PC-3 (cell line): ENCODE measurements at places on chromosomes 11 and 22. TPM values are rescaled to one million over a fixed set of nuclear protein-coding genes. Genes with fewer than 3 reads are reported as not detected.

DNA sequence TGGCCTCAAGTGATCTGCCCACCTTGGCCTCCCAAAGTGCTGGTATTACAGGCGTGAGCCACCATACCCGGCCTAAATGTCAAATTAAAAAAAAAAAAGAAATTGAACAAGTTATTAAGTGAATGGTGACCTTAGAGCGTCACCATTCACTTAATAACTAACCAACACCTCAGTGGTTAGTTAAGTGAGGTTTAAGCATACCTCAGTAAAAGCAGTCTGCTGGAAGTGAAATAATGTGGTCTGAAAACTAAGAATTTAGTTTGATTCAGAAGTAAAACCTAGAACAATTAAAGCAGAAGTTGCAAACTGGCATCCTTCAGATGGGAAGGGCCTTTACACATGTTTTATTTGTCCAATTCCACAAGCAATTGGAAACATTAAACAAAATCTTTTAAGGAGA, 71.5 kb downstream of the FCHSD2 start:
- H3K27ac ChIP-seq, result no peak overlapping the region
- H3K4me3 ChIP-seq, result no peak overlapping the region
- H3K36me3 ChIP-seq, result no peaks in the 10 kb centered on the region

GRCh38 chr11:26477396-26477795, 94.7 kb downstream of the MUC15 start:
- no peak for DNase-seq
- H3K27me3 ChIP-seq, result no peaks in the 10 kb centered on the region
- H3K36me3 ChIP-seq, result no peaks in the 10 kb centered on the region
- no peak overlapping the region for H3K4me3 ChIP-seq
- no peak overlapping the region for H3K27ac ChIP-seq
- no peaks in the 10 kb centered on the region for H3K4me1 ChIP-seq

GRCh38 chr22:31578171-31578570, 81.8 kb downstream of the SFI1 start:
- H3K4me1 ChIP-seq, result no peaks in the 10 kb centered on the region
- no peak overlapping the region for H3K4me3 ChIP-seq
- no peak for DNase-seq
- no peak overlapping the region for H3K27ac ChIP-seq

GRCh38 chr11:17686231-17686980, 33.0 kb upstream of the MYOD1 start:
- no peak for DNase-seq
- peaks cover 30% of the 10 kb centered on the region for H3K27me3 ChIP-seq
- no peaks in the 10 kb centered on the region for H3K36me3 ChIP-seq
- no peak overlapping the region for H3K27ac ChIP-seq
- no peak overlapping the region for H3K4me3 ChIP-seq
- H3K4me1 ChIP-seq, result peaks cover 13% of the 10 kb centered on the region

Gene UVRAG
- 13.0 and 14.9 TPM in 2 replicates for total RNA-seq

DNA sequence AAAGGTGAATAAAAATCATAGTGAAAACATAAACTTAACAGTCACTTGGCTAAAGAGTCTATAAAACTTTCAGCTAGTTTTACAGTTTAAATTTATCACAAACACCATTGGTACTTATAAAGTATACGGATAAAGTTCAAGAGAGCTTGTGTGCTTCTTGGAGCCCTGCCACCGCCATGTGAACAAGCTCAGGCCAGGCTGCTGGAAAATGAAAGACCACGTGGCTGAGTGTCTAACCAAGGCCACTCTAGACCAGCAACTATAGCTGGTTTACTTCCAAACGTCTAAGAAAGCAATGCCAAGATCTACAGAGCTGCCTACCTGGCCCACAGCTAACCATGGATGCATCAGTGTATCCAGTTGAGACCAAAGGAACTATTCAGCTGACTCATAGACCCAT, 66.3 kb upstream of the API5 start:
- no peaks in the 10 kb centered on the region; the same call in 1 of the 2 replicates for H3K27me3 ChIP-seq
- no peaks in the 10 kb centered on the region for H3K4me1 ChIP-seq
- H3K36me3 ChIP-seq, result no peaks in the 10 kb centered on the region
- no peak overlapping the region for H3K27ac ChIP-seq
- H3K4me3 ChIP-seq, result no peak overlapping the region

Gene ADORA2A
- total RNA-seq, result 0.92 and 1.7 TPM in 2 replicates

Gene TNNI2
- total RNA-seq, result 0.55 TPM in 1 of 2 replicates, not detected in the other

GRCh38 chr11:132943357-132943705, 589.0 kb downstream of the OPCML start:
- no peaks in the 10 kb centered on the region for H3K36me3 ChIP-seq
- H3K4me3 ChIP-seq, result no peak overlapping the region
- no peaks in the 10 kb centered on the region for H3K27me3 ChIP-seq

DNA sequence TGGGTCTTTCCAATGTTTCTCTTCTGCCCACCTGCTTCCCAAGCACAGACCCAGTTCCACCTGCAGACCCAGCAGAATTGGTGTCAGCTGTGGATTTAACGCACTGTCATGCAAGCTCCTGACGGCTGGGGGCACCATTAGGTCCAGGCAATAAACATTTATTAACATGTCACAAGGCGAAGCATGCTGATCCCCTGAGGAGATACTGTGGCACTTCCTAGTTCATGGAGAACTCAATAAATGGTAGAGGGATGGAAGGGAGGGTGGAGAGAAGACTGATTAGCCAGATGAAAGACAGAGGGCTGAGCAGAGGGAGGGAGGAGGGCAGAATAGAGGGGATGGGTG, 68.3 kb upstream of the TSPAN18 start:
- no peak overlapping the region for H3K27ac ChIP-seq
- H3K4me3 ChIP-seq, result no peak overlapping the region
- peak; percentile 25 for DNase-seq
- H3K27me3 ChIP-seq, result peaks cover 15% of the 10 kb centered on the region; the same call in 1 of the 2 replicates
- H3K4me1 ChIP-seq, result no peaks in the 10 kb centered on the region
- H3K36me3 ChIP-seq, result no peaks in the 10 kb centered on the region

- DNase-seq, result no peak
- H3K4me3 ChIP-seq, result no peak overlapping the region
- no peaks in the 10 kb centered on the region for H3K36me3 ChIP-seq
- H3K27ac ChIP-seq, result no peak overlapping the region
- H3K27me3 ChIP-seq, result no peaks in the 10 kb centered on the region
- H3K4me1 ChIP-seq, result no peaks in the 10 kb centered on the region
Measured at GRCh38 chr11:133747409-133747808, 97.9 kb downstream of the SPATA19 start.

Gene TMPRSS6
- 0.04 TPM in 1 of 2 replicates, not detected in the other for total RNA-seq

DNA sequence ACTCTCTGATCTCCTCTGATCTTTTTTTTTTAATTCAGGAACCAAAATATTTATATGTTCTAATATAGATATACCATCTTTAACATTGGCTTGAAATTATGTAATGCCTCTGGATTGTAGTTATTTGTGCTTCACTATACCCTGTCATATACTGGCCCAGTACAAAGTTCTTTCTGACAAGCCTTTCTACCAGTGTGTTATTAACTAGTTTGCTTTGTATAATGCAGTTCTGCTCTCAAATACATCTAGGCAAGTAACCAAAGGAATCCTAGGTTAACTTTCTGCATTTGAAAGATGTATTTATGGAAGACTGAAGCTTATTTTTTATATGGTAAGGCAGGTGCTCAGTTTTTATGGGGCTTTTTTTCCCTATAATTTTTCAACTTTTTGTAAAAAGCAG, 36.1 kb downstream of the ARHGEF12 start:
- no peak overlapping the region for H3K27ac ChIP-seq
- peaks cover 12% of the 10 kb centered on the region for H3K4me1 ChIP-seq
- H3K27me3 ChIP-seq, result no peaks in the 10 kb centered on the region

DNA sequence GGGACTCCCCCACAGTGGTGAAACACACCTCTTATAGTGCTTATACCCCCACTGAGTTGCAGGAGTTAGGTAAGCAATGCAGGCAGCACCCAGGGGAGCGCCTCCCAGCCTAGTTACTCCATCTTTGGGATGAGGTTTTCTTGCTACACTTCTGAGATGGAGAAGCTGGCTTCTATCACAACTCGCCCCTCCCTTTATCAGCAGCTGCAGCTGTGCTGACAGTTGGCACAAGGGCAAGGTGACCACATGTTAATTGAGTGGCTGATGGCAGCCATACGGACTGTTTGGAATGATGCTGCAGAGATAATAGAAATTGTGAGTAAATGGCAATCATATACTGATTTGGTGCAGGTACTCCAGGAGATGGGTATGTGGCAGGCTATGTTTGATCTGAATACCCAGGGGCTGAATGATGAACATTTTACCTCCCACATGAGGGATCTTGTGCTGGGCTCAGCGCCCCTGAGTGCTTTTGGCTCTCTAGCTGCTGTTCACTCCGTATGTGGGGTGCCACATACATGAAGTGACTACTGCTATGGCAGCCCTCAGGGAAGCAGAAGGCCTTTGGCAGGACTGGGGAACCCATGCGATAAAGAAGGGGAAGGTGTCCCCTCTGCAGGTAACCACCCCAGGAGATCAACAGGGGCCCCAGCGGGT, 29.2 kb upstream of the KCNA4 start:
- H3K4me3 ChIP-seq, result no peak overlapping the region
- no peak overlapping the region for H3K27ac ChIP-seq
- H3K36me3 ChIP-seq, result no peaks in the 10 kb centered on the region

DNA sequence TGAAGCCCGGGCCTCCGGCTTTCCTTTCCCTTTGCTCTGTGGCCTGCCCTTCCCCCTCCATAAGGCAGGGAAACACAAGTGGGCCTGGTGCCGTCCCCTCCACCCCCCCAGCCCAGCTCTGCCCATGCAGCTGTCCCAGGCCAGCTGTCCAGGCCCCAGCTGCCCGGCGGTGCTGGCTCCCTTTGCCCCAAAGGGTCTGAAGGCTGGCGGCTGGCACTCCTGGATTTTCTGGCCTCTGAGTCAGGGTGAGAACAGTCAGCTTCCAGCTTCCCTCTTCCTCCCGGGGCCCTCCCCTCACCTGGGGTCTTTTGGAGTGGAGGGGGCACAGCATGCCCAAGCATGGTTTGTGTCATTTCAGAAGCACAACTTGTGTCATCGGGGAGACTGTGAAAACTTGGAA, 27.8 kb downstream of the CD82 start:
- no peak overlapping the region for H3K27ac ChIP-seq
- no peak overlapping the region for H3K4me3 ChIP-seq
- no peak for DNase-seq
- no peaks in the 10 kb centered on the region for H3K36me3 ChIP-seq
- H3K4me1 ChIP-seq, result no peaks in the 10 kb centered on the region

DNA sequence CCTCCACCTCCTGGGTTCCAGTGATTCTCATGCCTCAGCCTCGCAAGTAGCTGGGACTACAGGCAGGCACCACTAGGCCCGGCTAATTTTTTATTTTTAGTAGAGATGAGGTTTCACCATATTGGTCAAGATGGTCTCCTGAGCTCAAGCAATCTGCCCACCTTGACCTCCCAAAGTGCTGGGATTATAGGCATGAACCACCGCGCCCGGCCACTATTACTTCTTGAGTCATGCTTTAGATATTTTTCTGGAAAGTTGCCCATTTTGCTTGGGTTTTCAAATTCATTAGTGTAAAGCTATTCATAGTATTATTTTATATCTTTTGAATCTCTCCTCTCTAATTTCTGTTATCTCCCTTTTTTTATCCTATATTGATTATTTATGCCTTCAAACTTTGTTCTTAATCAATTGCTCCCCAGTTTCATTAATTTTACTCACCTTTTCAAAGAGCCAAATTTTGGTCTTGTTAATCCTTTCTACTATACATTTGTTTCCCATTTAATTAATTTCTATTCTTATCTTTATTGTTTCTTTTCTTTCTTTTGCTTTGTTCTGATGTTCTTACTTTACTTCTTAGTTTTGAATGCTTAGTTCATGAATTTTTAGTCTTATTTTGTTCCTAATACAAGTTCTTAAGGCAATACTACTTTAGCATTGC, 10.3 kb upstream of the RAC2 start:
- peak; percentile 82 for DNase-seq
- peaks cover 35% of the 10 kb centered on the region for H3K4me1 ChIP-seq
- H3K27ac ChIP-seq, result no peak overlapping the region
- H3K4me3 ChIP-seq, result no peak overlapping the region
- no peaks in the 10 kb centered on the region for H3K27me3 ChIP-seq

GRCh38 chr11:47485107-47485506, 36.2 kb upstream of the RAPSN start:
- no peak for DNase-seq
- no peak overlapping the region for H3K27ac ChIP-seq
- peaks cover 53% of the 10 kb centered on the region for H3K36me3 ChIP-seq
- no peaks in the 10 kb centered on the region for H3K4me1 ChIP-seq
- H3K4me3 ChIP-seq, result no peak overlapping the region
- H3K27me3 ChIP-seq, result no peaks in the 10 kb centered on the region

DNA sequence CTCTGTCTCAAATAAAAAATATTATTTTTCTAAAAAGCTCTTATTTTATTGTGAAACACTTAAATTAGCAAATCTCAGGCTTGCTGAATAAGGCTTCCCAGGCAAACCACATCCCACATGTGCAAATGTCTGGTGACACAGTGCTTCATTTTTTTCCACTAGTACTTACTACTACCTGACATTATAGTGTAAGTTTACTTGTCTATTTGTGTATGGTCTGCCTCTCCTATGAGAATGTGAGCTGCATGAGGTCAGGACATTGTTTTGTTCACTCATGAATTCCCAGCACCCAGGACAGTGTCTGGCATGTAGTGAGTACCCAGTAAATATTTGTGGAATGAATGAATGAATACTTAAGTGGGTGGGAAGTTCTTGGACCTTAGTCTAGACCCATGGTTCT, 103.1 kb downstream of the PTPRJ start:
- no peaks in the 10 kb centered on the region for H3K36me3 ChIP-seq
- no peak overlapping the region for H3K27ac ChIP-seq
- DNase-seq, result no peak
- no peak overlapping the region for H3K4me3 ChIP-seq

- no peak overlapping the region for H3K27ac ChIP-seq
- DNase-seq, result no peak
- no peaks in the 10 kb centered on the region for H3K27me3 ChIP-seq
- H3K4me1 ChIP-seq, result peaks cover 6% of the 10 kb centered on the region; the same call in 1 of the 2 replicates
- no peak overlapping the region for H3K4me3 ChIP-seq
Measured at GRCh38 chr22:44455963-44456358, 42.1 kb downstream of the RTL6 start.

GRCh38 chr11:124799348-124800225, 619 bp downstream of the MSANTD2 start:
- peak overlapping the region; percentile 83 for H3K27ac ChIP-seq
- peaks cover 39% of the 10 kb centered on the region for H3K4me1 ChIP-seq
- H3K36me3 ChIP-seq, result no peaks in the 10 kb centered on the region
- no peaks in the 10 kb centered on the region for H3K27me3 ChIP-seq
- H3K4me3 ChIP-seq, result peak overlapping the region; percentile 70

Gene ACER3
- total RNA-seq, result 17.3 and 18.5 TPM in 2 replicates

DNA sequence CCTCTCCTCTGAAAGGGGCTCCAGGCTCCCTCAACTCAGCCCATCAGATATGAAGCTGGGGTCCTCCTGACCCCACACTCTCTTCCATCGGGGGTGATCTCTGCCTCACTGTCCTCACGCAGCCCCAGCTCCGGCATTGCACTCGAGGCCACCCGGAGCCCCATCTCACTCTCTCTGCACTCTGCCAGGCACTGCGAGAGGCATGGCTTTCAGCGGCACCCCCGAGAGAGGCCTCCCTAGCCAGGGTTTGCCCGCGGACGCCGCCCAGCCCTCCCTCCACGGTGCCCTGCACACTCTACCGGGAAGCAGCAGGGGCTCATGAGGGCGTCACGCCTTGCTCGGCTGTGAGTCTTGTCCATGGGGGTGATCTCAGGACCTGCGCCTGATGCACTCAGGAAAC, 436.2 kb downstream of the BRD1 start:
- H3K4me3 ChIP-seq, result no peak overlapping the region
- H3K27me3 ChIP-seq, result 0 out of 2 replicates have a peak, but pooled peaks cover 2% of the 10 kb centered on the region
- H3K4me1 ChIP-seq, result no peaks in the 10 kb centered on the region
- no peaks in the 10 kb centered on the region for H3K36me3 ChIP-seq
- no peak for DNase-seq
- H3K27ac ChIP-seq, result no peak overlapping the region

Gene LARGE1
- 1.3 and 3.5 TPM in 2 replicates for total RNA-seq

- H3K4me1 ChIP-seq, result peaks cover 40% of the 10 kb centered on the region
- no peaks in the 10 kb centered on the region for H3K36me3 ChIP-seq
- peak overlapping the region; percentile 17; the same call in 1 of the 2 replicates for H3K27ac ChIP-seq
- H3K27me3 ChIP-seq, result no peaks in the 10 kb centered on the region
- H3K4me3 ChIP-seq, result no peak overlapping the region
- DNase-seq, result no peak
Measured at GRCh38 chr11:67700141-67700540, 25.7 kb upstream of the ALDH3B2 start.
